Stimulated activated CD8-positive, alpha-beta memory T cell treated with anti-CD3 and anti-CD28 coated beads, Interleukin-15, amount 100 ng/mL, for 48 hours (primary cell): ENCODE measurements at places on chromosomes 1 and 21.

DNA sequence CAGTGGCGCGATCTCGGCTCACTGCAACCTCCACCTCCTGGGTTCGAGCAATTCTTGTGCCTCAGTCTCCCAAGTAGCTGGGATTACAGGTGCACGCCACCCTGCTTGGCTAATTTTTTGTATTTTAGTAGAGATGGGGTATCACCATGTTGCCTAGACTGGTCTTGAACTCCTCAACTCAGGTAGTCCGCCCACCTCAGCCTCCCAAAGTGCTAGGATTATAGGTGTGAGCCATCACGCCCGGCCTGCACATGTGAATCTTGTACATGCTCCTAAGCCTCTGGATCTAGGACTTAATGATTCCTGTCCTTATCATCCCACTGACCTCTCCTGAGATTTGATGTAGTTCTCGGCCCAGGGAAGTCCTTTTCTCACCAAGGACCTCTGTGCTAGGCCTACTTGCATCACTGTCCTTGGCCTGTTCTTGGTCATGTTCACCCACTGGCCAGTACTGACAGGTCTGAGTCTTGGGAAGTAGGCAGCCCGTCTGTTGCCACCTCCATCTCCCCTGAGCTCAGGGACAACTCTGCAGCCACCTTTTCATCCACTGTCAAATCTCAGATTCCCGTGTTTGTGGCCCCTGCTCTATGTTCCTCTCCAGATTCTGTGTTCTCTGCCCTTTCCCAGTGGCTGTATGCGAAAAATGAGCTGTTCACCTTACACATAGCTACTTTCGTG lies 9.4 kb downstream of the HYI start:
- DNase-seq: no peak

- DNase-seq: no peak
Observed at GRCh38 chr21:25983745-25984144, 186.8 kb downstream of the APP start.

- DNase-seq: no peak
Observed at GRCh38 chr1:228830954-228831481, 95.7 kb downstream of the RHOU start.

DNA sequence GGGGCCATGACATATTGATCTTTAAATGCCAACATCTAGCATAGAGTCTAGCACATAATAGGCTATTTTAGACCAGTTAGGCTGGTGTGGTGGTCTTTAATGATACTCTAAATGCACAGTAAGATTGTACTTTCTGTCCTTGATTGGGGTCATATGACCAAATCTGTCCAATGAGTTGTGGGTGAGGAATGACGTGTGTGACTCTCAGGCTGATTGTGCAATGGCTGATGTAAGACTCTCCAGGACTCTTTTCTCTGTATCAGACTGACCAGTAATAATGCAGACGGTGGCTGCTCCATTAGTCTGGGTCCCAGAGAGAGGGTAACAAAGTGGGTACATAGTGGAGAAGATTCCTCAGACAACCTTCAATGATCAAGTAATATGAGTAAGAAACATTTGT lies 541.6 kb upstream of the CAMK1G start:
- DNase-seq: no peak

- DNase-seq: no peak
Observed at GRCh38 chr1:94332516-94332915, 85.7 kb upstream of the ABCD3 start.
